ENCODE measurements at places on chromosomes 3 and 15.

DNA sequence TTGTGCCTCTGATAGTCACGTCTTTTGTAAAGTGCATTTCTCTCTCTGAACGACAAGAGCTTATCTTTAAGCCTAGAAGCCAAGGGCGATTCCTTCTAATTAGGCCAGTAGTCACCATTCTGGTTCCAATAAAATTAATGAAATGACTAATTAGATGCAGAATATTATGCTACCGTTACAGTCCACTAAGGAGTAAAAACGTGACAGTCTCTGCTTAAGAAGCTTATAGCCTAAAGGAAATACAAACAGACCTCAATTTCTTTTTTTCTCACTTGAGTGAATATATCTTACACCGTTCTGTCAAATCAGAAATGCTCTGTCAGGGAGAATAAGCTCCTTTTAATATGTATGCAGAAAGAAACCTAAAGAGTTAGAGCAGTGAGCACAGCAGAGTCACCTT, 236.1 kb downstream of the CD47 start:
- DNase-seq: no peak

DNA sequence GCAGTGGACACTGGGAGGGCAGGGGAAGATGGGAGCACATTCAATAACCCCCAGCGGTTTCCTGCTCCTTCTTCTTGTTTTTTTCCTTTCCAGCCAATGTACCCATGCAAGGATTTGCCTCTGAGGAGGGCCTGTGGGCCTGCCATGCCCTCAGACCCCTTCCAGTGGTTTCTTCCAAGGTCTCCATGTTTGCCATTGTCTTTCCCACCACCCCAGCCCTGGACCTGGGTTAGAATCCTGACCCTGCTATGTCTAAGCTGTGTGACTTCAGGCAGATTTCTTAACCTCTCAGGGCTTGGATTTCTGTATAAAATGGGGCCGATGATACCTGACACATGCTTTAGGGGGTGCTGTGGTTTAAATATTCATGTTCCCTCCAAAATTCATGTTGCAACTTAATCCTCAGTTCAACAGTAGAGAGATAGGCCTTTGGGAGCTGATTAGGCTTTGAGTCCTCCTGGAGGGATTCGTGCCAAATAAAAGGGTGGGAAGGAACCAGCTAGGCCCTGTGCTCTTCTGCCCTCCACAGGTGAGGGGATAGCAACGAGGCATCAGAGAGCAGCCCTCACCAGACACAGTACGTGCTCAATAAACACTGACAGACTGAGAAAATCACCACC, 46.3 kb upstream of the FLNB start:
- peak; percentile 57 for DNase-seq

GRCh38 chr15:41501191-41501917, 7.7 kb downstream of the ITPKA start:
- peak; percentile 54 for DNase-seq

DNA sequence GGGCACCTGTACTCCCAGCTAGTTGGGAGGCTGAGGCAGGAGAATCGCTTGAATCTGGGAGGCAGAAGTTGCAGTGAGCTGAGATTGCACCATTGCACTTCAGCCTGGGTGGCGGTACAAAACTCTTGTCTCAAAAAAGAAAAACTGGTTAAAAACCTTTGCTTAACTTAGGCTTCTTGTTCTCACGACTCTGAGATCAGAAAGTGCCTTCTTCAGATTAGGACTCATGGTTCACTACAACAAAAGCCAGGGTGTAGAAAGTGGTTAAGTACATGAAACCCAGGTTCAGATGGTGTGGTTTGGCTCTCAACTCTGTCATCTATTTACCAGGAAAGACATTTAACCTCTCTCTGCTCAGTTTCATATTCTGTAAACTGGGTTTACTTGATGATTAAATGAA, 168.4 kb downstream of the TUSC7 start:
- no peak for DNase-seq

GRCh38 chr3:56864918-56865524, 63.3 kb upstream of the ARHGEF3 start:
- DNase-seq: no peak

DNA sequence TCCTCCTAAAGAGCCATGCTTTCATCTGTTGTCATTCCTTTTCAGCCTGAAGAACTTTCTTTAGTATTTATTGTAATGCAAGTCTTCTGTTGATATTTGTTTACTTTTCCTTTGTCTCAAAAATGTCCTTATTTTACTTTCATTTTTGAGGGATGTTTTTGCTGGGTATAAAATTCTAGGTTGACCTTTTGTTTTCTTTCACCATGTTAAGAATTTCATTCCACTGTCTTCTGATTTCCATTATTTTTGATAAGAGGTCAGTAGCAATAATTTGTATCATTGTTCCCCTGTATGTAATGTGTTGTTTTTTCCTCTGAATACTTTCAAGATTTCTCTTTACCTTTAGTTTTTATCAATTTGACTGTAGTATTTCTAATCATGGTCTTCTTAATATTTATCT, 91.1 kb downstream of the RSRC1 start:
- DNase-seq: no peak

DNA sequence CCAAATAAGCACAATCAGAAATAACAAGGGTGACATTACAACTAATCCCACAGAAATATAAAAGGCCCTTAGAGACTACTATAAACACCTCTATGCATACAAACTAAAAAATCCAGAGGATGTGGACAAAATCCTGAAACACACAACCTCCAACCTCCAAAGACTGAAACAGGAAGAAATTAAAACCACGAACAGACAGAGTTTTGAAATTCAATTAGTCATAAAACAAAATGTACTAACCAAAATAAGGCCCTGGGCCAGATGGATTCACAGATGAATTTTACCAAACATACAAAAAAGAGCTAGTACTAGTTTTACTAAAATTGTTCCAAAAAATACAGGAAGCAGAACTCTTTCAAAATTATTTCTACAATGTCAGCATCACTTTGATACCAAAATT, 1043.6 kb downstream of the DIPK2A start:
- peak; percentile 19 for DNase-seq

DNA sequence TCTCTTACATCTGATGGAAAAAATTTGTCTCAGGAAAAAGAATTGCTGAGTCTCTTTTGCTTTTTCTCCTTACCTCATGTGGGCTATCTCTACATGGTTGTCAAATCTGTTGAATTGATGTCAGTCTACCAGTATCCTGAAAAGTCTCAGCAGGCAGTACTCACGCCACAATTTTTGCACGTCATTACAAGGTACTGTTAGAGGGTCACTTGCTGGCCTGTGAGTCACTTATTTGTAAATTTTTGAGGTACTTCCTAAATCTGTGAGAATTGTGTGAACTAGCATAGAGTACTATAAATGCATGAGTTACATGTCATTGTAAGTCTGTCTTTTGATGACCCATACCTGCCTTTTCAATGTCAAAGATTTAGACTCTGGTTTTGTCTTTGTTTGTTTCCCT, 15.9 kb downstream of the HPS3 start:
- DNase-seq: peak; percentile 76

- DNase-seq: peak; percentile 69
Measured at GRCh38 chr3:45644791-45645201, 44.4 kb upstream of the SACM1L start.
